DMS 273 treated with DMSO at 0.1 percent for 48 hours (cell line): ENCODE measurements at places on chromosomes 4 and X.

DNA sequence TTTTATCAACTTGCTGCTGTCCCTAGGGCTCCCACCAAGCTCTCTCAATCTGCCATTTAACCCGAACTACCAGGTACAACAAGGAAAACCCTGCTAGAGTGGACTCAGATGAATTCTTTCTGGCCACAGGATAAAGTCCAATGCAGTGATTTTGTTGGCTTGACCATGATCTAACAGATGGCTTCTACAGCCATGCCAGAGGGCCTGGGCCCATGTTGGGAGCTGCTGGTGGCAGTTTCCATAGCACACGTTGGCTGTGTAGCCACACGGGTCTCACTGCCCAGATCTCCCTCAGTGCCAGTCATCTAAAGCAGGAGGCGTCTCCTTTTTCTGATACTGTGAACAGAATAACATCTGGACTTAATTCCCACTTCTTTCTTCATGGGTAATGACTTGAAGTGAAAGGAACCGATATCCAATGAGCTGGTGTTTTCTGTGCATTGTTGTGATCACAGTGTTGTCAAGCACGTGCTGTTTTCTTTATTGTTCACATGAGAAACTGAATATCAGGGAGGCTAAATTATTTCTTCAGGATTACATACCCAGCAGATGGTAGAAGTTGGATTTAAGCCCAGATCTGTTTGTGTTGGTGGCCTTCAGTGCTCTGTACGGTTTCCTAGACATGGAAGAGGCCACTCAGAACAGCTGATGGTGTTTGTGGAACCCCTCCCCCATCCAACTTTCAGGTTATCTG lies 85.2 kb upstream of the CLCN4 start:
- peak; percentile 85 for DNase-seq

- no peak for DNase-seq
Observed at GRCh38 chrX:109638158-109638557, 13.2 kb upstream of the KCNE5 start.

- DNase-seq: no peak
Observed at GRCh38 chr4:169098054-169098497, 88.0 kb upstream of the CBR4 start.

GRCh38 chr4:19514276-19515070 lies 737.2 kb upstream of the SLIT2 start:
- DNase-seq: no peak

- no peak for DNase-seq
Observed at GRCh38 chrX:5842601-5843000, 386.1 kb downstream of the NLGN4X start.

DNA sequence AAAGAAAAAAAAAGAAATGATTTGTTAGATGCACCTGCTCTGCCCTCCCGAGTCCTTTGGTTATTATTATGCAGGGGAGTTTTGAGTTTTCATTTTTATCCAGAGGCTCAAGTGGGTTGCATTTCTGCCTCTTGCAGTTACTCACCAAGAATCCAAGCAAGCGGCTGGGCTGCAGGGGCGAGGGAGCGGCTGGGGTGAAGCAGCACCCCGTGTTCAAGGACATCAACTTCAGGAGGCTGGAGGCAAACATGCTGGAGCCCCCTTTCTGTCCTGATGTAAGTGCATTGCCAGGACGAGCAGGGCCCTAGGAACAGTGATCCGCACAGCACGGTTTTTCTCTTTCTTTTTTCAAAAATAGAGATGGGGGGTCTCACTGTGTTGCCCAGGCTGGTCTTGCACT lies 39.1 kb downstream of the HTT-AS start:
- no peak for DNase-seq

DNA sequence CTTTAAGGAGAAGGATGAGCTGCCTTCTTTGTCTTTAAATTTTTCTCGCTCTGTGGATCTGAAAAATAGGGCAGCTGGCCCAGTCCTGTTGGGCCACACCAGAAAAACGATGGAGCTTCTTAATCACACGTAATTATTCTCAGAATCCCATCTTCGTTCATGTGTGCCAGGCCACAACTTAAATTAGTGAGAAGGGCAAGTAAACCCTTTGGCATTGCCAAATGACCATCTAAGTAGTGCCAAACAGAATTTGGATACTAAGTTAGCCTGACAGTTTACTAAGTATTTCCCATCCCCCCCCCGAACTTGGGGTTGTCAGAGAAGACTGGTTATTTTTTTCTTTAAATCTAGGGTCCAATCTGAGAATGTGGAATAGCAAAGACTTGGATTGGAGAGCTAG lies 62.0 kb downstream of the CASP3 start:
- no peak for DNase-seq

- DNase-seq: no peak
Observed at GRCh38 chrX:124592744-124593143, 246.4 kb downstream of the SH2D1A start.

GRCh38 chr4:2069161-2069971 lies 10.2 kb downstream of the NAT8L start:
- no peak for DNase-seq

DNA sequence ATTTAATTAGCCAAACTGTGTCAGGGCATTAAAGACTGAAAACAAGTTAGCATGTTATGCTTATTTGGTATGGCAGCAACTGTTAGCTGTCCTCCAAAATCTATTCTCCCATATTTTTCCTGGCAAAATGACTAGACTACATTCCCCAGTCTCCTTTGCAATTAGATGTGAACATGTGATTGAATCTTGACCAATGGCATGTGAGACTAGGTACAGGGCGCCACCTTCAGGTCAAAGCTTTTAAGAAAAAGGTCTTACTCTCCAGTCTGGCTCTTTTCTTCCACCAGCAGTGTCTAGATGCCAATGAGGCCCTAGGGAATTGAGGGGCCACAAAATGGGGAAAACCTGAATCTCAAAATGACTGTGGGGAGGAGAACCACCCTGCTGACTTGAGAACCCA lies 408.2 kb downstream of the SMARCA1 start:
- peak; percentile 19 for DNase-seq

DNA sequence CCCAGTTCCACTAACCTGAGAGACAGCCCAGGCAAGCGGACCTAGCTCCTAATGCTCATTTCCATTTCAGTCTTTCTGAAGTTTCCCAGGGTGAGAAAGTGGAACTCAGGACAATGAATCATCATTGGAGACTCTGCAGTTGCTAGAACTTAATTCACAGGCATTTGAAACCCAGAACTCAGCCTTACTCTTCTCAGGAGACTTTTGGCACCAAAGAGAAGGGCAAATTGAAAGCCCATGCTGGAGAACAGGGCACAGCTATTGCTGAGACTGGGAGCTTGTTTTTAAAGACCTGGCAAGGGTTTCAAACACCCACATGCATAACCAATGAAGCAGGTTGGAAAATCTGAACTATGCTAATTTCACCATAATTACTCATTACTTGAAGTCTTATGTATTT lies 36.0 kb downstream of the BST1 start:
- no peak for DNase-seq

- DNase-seq: no peak
Observed at GRCh38 chrX:10628906-10629305, 8.5 kb upstream of the MID1 start.

- no peak for DNase-seq
Observed at GRCh38 chr4:7630568-7631287, 196.0 kb upstream of the PSAPL1 start.

DNA sequence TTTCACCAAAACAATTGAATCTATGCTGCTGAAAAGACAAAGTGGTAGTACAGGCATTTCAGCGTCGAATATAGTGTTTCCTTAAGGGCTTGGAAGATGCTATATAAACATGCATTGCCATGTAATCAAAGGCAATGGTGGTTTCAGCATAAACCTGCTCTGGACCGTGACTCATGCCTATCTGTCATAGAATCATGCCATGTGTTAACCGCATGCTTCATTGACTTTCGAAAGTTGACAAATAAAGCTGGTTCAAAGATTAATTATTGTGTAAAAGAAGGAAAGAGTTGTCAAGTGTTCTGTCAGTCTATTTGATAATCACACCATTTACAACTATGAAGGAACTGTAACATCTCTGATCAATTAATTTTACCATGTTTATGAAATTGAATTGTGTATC lies 83.2 kb downstream of the FUNDC1 start:
- DNase-seq: no peak

GRCh38 chr4:57553728-57554127 lies 443.5 kb upstream of the IGFBP7 start:
- DNase-seq: no peak

DNA sequence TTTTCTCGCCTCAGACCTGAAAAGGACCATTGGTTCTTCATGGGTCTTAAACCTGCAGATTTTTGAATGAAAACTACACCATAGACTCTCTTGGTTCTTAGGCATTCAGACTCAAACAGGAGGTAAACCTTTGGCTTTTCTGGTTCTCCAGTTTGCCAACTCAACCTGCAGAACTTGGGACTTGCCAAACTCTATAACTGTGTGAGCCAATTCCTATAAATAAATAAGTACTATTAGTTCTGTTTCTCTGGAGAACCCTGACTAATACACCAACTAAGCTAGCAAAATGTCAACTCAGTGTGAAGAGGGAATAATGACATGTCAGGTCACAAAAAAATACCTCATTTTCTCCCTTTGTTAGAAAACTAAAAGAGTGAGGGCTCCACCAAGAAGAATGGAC lies 374.6 kb downstream of the RAB28 start:
- no peak for DNase-seq

GRCh38 chr4:4614925-4615678 lies 73.3 kb upstream of the STX18 start:
- no peak for DNase-seq

DNA sequence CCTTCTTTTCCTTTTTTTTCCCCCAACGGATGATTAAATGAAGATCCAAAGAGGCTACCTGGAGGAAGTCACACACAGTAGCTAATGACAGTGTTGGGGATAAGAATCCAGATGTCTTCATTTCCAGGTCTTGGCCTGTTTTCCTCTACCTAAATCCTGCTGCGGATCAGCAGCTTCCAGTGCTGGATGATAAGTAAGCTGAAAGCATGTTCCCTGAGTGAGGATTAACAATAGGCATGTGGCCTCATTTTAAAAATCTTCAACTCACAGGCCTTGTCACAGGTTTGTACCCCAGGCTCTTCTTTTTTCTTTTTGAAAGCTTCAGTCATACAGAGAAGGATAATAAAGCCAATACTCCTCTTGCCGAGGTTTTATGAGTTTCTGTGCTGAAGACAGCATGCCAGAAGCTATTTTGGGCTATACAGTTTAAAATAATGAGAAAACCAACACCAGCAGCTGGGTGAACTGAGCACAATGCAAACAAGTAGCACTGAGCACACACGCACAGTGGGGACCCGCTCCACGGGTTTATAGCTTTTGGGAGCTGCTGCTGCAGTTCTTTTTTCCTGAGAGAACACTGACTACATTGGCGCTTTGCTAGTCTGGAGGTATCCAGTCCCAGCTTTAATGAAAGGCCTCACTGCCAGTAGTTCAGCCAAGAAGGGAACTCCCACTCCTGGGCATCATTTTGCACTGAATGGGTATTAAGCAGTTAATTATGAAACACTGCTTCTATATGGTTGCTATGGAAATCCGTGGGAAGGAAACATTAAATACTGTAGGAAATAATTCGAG lies 184.2 kb upstream of the CTSO start:
- DNase-seq: no peak

- no peak for DNase-seq
Observed at GRCh38 chr4:67048530-67048929, 496.8 kb downstream of the CENPC start.

- no peak for DNase-seq
Observed at GRCh38 chr4:81335122-81335912, 120.3 kb upstream of the PRKG2 start.

DNA sequence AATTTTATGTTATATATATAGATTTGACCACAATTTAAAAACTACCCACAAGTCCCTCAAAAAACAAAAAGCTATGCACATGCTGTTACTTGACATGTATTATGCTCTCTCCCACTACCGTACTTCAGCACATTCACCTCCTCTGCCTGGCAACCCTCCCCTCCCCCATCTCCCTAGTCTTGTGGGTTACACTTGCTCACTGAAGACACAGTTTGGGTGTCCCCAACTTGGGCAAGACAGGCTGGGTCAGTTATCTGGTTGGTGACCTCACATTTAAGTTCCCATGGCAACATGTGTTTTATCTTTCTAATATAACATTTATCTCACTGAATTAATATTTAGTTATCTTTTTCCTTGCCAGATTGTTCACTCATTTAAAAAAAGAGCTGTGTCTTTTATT lies 32.7 kb downstream of the SEC24D start:
- no peak for DNase-seq

DNA sequence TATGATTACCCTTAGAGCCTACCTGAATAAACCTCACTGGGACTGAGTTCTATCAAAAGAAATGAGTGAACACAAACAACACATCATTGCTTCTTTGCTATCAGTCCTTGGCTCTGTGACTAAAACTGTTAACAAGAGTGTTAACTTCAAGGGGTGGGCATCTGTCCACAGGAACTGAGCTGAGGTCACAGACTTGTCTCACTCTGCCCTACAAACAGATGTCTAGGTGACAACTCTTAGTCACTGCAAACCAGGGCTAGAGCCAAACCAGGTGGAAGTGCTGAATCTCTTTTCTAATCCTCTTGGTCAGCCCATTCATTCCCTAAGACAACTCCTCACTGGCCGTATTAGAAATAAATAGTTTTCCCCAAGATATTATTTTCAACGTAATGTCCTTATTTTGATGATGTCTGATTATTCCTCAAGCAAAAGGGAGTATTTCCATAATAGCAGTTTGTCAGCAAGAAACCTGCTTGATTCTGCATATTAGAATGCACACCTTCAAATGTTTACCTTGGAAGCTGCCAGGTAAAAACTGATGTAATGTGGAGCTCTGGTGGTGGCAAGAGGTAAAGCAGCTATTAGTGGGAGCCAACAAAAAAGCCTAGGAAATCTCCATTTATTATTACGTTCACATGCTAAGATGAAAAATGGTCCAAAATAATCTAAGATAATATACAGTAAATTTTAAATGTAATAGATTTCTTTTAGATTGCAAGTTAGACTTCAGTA lies 4.0 kb downstream of the COL25A1 start:
- no peak for DNase-seq

DNA sequence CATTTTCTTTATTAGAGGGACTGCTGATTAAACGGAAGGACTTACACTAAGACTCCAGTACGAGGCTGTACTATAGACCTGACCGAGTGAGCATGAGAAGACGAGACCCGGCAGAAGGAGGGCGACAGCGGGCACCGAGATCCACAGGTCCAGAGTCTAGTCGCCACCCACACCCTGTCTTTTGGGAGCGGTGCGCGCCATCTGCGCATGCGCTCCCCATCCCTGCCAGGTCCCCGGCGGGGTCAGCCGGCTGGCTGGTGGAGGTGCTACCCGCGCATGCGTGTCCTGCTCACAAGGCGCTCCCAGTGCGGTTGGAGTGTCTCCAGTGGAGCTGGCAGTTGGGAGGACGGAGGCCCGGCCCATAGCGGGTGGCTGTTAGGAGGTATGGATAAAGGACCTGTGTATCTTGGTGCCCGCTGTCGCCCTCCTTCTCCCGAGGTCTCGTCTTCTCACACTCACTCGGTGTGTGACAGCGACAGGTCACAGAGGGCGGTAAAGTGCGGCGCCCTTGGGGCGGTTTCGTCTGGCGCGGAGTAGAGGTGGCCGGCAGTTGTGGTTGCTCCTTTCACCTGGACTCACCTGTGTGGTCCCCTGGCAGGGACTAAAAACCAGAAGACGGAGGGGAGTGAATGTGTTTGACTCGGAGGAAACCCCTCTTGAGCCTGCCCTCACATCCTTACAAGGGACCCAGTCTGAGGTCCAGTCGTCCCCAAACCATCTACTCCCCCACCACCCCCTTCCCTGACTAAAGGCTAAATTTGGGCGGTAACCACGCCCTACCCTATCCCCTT lies 7.6 kb upstream of the HSD17B10 start:
- DNase-seq: peak; percentile 68
